ENCODE measurements at places on chromosomes 3 and 15.

DNA sequence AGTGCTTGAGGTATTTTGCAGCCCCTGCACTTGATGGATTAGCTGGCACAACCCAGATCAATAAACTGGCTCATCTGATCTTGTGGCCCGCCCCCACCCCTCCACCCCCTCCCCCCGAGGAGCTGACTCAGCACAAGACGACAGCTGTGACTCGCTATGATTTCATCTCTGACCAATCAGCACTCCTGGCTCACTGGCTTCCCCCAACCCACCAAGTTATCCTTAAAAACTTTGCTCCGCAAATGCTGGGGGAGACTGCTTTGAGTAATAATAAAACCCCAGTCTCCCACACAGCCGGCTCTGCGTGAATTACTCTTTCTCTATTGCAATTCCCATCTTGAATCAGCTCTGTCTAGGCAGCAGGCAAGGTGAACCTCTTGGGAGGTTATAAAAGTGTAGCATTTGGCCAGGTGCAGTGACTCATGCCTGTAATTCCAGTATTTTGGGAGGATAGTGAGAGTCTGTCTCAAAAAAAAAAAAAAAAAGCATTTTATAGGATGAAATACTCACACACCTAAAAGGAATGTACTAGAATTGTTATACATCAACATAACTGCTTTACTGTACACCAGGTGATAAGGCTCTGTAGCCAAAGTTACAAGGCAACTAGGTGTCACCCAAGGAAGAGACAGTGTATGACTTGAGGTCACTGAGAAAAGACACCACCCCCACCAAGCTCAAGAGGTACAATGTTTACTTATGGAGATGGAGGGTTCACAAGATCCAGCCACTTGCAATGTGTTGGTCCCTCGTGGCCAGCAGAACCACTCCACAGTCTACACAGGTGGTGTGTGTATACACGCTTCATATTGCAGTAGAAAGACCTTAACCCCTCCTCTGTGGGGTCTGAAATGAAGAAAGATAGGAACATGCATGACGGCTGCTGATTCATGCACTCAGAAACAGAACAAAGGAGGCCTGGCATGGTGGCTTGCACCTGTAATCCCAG is 8.6 kb downstream of the ZNF445 start:
- peak; percentile 32 for DNase-seq

- DNase-seq, result no peak
These were observed 27.3 kb upstream of the UBE2E1 start for GRCh38 chr3:23778446-23778845.

DNA sequence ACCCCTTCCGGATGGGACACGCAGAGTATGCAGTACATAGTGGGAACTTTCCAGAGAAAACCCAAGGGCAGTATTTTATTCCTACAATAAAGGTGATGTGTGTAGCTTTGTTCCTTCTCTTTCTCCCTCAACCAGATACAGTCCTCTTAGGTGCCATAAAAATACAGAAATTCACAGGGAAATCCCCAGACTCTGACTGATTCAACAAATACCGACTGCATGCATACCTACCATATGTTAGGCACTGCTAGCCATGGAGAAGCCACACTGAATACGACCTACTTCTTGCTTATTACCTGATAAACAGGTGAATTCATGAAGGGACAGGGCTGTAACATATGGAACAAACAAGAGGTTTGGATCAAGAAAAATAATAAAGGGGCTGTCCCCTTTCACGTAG is 228.5 kb downstream of the FOXP1 start:
- no peak for DNase-seq

- no peak for DNase-seq
These were observed 6.2 kb upstream of the SPSB4 start for GRCh38 chr3:141044695-141045641.

DNA sequence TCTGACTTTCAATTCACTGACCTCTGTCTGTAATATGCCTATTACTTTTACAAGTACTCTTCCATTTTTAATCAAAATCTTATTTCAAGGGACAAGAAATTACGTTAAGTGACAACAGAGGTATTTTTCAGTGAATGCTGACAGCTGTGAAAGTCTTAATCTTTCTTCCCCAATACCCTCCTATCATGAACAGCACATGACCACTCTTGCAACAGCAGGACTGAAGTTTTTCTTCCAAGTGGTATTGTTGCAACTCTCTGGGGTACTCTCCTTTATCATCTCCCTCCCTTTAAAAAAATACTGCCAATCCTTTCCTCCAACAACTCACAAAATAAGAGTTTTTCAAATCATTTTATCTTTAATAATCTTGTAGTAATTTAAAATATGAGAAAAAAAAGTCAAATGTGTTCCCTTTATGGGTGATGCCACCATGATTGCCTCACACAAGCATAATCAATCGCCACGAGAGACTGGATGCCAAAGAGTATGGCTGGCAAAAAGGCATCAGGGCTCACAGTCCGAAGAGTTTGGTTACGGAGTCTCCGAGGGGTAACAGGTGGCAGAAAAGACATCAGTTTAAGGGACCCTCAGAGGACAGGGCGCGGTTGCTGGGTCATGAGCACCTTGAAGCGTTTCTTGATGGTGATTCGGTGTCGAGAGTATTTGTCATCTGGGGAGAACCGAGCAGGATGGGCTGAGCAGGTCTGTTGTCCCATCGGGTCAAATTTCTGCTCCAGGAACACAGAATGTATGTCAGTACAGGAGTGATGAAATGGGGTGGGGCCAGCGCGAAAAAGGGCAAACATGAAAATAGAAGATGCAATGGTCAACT is 1.3 kb downstream of the NOP10 start:
- no peak for DNase-seq
